Femur (tissue), 1 donor: ENCODE measurements at places on chromosomes 16 and 17.

DNA sequence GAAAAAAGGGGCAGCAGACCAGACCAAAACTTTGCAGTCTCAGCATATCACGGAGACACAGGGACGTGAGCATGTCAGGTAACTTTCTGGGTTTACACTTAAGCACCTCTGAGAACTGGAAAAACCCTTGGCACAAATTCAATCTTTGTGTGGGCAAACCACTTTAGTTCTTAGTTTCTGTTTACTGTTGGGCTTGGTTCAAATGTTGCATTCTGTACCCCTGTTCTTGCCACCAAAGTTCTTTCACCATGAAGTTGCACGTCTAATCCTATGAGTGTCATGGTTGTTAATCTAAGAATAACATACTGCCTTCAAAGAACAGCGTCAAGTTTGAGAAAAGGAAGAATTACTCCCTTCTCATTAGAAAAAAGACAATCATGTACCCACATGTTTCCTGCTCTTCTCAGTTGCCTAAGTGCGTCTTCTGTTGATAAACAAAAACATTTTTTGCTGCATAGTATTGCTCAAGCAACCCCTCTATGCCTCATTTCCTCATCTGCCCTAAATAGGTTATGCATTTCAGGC, 11.6 kb downstream of the KRT33A start:
- no peak for DNase-seq

DNA sequence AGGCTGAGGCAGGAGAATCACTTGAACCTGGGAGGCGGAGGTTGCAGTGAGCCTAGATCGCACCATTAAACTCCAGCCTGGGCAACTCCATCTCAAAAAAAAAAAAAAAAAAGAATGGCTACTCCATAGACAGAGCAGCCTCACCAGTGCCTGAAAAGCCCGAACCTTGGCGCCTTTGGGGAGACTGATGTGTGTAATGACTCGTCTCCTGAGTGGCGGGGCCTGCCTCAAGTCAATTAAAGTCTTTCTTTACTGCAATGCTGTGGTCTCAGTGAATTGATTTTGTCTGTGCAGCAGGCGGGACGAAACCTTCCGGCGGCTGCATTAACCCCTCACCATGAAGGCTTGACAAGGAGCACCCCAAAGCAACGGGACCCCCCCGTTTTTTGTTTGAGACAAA, 3.5 kb upstream of the UQCC4 start:
- no peak for DNase-seq

- DNase-seq: no peak
Measured at GRCh38 chr16:66973716-66974115, 12.7 kb downstream of the CES3 start.

DNA sequence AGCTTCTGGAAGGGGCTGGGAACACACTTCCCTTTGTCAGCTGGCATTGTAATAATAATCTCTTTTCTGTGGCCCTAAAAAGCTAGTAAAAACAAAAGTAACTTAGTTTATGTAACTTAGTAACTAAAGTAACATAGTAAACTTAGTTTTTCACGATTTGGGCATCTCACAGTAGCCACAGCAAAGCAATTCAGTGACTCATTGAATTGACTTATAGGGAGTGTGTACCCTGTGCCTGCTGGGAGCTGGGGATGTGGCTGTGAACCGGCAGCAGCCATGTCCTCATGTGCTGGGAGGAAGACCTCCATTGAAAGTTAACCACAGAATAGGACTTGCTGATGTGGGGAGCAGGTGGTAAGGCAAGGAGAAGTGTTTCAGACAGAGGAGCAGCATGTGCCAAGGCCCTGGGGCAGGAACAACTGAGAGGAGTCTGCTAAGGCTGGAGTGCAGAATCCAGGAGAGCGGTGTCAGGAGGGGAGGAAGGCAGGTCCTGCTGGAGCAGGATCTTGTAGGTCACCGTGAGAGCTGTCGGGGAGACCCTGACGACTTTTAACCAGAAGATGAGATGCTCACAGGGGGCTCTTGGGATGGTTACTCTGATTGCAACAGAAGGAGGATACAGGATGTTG, 112.8 kb downstream of the PLCG2 start:
- no peak for DNase-seq
